ENCODE measurements at places on chromosomes 16 and 17.

DNA sequence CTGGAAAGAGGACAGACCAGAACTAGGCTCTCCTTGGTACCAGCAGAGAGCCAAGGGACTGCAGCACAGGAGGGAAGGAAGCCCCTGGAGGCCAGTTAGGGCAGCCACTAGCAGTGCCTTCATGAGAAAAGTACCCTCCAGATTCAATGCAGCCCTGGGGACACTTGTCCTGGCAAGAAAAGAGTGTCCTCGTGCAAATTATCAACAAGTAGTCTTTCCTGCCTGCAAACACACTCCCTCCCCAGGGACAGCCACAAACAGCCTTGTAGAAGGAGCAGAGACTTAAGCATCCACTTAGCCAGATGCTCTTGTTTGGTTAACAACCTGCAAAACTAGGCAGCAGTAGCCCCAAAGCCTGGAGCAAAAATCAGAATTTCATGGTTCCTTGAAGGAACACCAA, 24.3 kb downstream of the CENPV start:
- DNase-seq: no peak

GRCh38 chr17:48068491-48068961, 20.4 kb downstream of the NFE2L1 start:
- no peak for DNase-seq

- no peak for DNase-seq
Observed at GRCh38 chr16:9169094-9169493, 77.7 kb downstream of the HAPSTR1 start.

DNA sequence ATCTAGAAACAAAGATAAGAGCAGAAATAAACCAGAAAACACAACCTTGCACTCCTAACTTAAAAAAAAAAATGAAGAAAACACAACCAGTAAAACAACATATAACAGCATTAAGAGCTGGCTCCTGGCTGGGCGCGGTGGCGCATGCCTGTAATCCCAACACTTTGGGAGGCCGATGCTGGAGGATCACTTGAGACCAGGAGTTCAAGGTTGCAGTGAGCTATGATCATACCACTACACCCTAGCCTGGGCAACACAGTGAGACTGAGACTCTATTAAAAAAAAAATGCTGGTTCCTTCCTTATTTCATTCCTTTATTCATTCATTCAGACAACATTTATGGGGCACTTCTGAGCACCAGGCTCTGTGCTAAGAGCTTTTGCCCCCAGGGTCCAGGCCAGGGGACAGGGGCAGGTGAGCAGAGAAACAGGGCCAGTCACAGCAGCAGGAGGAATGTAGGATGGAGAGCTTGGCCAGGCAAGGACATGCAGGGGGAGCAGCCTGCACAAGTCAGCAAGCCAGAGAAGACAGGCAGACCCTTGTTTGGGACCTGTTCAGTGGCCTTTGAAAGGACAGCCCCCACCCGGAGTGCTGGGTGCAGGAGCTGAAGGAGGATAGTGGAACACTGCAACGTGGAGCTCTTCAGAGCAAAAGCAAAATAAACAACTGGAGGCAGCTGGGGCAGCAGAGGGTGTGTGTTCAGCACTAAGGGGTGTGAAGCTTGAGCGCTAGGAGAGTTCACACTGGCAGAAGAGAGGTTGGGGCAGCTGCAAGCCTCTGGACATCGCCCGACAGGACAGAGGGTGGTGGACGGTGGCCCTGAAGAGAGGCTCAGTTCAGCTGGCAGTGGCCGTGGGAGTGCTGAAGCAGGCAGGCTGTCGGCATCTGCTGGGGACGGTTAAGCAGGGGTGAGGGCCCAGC, 2.6 kb downstream of the STH start:
- no peak for DNase-seq

GRCh38 chr17:77178050-77178449, 37.3 kb downstream of the SEC14L1 start:
- no peak for DNase-seq

DNA sequence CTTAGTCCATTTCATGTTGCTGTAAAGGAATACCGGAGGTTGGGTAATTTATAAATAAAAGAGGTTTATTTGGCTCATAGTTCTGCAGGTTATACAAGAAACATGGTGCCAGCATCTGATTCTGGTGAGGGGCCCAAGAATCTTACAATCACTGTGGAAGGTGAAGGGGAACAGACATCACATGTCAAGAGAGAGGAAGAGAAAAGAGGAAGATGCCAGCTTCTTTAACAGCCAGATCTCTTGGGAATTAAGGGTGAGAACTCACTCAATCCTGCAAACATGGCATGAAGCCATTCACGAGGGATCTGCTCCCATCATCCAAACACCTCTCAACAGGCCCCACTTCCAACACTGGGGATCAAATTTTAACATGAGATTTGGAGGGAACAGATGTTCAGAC, 49.5 kb downstream of the BMERB1 start:
- no peak for DNase-seq

DNA sequence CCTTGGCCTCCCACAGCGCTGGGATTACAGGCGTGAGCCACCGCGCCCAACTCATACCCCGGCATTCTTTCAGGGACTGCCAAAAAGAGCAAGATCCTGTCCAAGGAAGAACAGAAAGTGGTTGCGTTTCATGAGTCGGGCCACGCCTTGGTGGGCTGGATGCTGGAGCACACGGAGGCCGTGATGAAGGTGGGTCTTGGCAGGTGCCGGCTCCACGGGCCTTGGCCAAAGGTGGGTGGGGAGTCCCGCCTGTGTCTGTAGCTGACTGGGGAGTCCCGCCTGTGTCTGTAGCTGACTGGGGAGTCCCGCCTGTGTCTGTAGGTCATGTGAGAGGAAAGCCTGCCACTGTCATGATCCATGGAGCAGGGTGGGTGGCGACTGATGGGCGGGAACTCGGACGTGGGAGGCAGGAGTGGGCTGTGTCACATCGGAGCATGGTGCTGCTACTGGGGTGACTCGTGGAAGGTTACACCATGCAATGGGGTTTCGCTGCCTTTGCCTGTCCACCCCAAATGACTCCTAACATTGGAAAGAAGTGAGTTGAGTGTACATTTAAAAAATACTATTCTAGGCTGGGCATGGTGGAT, 10.0 kb upstream of the RPL13 start:
- no peak for DNase-seq

- no peak for DNase-seq
Observed at GRCh38 chr17:80766290-80766855, 221.7 kb downstream of the RPTOR start.

DNA sequence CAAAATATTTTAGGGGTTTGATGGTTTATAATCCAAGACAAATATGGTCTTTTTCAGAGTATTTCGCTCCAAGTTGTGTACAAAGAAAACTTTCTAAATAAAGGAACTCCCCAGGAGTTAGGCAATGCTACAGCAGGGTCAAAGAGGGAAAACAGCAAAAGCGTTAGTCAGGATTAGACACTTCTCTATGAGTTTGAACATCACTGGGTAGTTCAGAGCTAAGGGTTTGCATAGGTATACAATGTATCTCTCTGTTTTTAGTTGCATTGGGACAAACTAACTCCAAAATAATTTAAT, 34.8 kb downstream of the FAM20A start:
- DNase-seq: no peak

- DNase-seq: no peak
Observed at GRCh38 chr17:65102788-65103187, 34.4 kb upstream of the RGS9 start.

DNA sequence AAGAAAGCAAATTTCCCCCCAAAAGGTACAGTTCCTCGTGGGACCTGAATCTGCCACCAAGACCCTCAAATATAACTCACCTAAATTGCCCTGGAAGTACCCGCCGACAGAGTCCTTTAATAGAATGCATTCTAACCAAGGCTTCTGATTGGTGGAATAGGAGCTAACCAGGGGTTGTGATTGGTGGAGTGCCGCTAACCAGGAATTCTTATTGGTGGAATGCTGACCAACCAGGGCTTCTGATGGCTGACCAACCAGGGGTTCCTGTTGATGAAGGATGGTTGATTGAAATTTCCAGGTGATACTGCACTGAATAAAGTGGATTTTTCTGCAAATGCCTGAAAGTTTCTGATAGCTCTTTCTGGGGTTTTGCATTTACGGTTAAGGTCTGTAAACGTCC, 6.5 kb downstream of the TFAP4 start:
- DNase-seq: no peak

GRCh38 chr17:2571523-2572303, 21.7 kb upstream of the PAFAH1B1 start:
- DNase-seq: no peak

DNA sequence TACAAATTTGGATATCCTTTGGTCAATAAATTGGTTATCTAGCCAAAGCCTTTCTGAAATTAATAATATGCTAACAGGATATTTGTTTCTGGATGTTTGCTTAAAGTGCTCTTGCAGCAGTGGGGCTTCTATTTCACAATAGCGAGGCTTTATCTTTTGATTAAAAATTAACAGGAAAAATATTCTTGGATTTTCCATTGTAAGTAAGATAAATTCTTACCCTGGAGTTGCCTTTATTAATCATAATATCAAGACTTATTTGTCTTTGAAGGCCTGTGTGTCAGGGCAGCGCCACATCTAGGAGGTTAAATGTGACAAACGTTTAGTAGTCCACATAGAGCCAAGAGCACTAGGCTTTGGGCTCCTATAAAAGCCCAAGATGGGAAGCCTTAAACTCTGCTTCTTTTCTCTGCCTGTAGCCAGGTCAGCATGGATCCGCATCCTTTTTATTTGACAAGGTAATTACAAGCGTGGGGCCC, 5.3 kb downstream of the TMEM97 start:
- DNase-seq: no peak

DNA sequence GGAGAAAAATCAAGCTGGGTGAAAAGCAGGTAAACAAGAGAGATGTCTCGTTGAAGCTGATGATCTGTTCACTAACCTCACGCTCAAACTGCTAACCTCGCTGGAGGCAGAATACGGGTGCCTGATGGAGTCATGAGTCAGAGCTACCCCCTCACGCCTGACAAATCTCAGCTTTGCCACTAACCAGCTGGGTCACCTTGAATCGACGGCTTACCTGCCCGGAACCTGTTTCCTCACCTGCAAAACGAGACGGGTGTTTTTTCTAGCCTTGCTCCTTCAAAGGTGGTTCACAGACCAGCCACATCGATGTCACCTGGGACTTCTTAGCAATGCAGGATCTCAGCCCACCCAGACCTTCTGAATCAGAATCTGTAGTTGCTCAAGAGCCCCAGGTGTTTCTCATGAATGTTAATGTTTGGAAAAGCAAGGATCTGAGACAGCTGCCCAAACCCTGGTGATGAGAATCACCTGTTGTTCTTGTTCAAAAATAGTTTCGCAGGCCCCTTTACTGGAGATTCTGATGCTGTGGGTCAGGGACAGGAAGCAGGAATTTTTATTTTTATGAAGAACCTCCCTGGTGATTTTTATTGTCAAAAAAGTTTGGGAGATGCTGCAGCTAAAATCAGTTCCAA, 56.9 kb downstream of the MARCHF10 start:
- no peak for DNase-seq

GRCh38 chr17:49776551-49777300, 11.8 kb upstream of the KAT7 start:
- DNase-seq: no peak

GRCh38 chr16:51031598-51031997, 119.5 kb downstream of the SALL1 start:
- DNase-seq: no peak

- DNase-seq: no peak
Observed at GRCh38 chr17:51322390-51323029, 62.2 kb downstream of the UTP18 start.

- no peak for DNase-seq
Observed at GRCh38 chr17:41678907-41679739, 9.6 kb upstream of the EIF1 start.

GRCh38 chr16:55565086-55565485, 1.4 kb upstream of the CAPNS2 start:
- no peak for DNase-seq

DNA sequence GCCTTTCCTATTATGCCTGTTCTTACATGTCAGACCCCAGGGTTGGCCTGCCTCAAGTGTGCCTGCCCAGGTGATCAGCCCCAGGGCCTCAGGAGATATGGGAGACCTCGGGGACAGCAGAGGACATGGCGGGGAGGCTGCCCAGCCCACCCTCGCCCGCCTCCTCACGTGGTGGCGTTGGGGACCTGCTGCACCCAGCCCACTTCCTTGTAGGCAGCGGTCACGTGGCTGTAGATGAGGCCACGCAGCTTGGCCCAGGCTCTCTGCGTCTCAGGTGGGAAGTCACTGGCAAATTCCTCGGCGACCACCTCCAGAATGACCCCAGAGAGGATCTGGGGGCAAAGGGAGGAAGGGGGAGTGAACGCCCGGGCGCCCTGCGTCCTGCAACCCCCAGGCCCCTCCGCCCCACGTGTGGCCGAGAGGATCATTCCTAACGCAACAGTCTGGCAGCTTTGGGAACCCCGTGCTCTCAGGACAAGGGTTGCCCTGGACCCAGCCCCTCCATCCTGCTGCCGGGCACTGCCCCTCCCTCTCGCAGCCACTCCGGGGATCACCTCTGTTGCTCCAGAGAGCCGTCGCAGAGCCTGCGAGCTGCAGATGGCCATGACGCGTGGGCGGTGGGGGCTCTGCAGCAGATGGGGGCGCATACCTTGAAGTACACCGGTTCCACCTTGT, 6.6 kb downstream of the CYGB start:
- DNase-seq: no peak

GRCh38 chr16:79297805-79298204, 302.7 kb downstream of the MAF start:
- no peak for DNase-seq

DNA sequence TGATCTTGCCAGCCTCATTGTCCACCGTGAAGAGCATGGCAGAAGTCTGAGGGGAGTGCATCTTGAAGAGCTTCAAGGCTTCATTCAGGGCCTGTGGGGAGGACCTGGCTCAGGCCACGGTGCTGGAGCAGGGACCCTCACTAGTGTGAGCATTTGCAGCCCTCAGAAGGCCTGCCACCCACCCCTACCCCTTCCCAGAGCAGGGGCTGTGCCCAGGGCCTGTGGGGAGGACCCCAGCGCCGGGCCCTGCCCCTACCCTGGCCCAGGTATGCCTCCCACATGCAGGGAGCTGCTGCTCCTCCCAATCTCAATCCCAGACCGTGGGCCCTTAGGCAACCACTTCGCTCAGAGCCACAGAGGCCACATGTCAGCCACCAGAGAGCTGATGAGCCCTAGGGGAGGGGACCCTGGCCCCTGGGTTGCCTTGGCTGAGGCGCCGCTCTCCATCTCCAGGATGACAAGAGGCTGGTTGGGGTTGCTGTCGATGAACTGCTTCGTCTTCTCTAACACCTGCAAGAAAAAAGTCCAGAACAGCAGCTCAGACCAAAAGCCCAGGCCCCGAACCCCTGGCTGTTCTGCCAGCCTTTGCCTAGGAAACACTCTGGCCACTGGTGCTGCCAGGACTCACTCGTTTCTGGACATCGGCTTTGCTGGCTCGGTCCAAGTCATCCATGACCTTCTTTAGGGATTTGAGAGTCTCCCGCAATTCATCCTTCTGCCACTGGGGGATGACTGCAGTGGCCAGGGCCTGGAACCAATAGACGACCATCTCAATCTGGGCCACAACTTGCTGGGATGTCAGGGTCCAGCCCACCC, 1.8 kb upstream of the EXOSC6 start:
- DNase-seq: no peak

GRCh38 chr17:6548578-6549330, 7.6 kb downstream of the PITPNM3 start:
- no peak for DNase-seq

DNA sequence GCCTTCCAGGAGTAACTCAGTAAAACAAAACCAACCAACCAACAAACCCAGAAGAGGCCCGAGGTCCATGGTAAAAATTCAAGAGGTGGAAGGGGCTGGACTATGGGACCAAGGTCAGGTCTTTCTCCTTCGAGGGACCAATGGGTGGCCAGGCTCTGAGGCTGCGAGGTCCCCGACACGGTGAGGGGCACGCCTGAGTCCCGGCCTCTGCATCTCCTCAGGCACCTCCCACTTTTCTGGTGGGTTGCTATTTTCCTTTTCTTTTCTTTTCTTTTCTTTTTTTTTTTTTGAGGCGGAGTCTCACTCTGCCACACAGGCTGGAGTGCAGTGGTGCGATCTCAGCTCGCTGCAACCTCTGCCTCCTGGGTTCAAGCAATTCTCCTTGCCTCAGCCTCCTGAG, 18.0 kb downstream of the CD7 start:
- DNase-seq: no peak
